RCC 7860 (cell line): ENCODE measurements at places on chromosomes 16 and 17.

GRCh38 chr17:43581130-43581529 is 35.0 kb upstream of the ETV4 start:
- no peak for DNase-seq

- no peak for DNase-seq
Measured at GRCh38 chr17:74245871-74246270, 28.2 kb upstream of the DNAI2 start.

DNA sequence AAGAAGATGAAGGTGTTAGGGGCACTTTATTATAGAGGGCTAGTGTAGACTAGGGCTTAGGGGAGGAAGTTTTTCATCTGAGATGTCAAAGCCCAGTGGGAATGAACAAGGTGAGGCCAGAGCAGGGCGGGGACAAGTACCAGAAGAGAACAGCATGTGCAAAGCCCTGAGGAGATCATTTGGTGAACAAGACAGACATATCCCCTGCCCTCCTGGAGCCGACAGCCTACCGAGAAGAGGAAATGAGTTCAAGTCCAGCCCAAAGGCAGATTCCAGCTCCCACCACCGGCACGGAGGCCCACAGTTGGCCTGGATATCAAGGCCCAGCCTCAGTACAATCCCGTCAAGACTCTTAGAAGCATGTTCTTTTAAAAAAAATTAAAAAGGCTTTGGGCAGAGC is 61.1 kb downstream of the C16orf78 start:
- no peak for DNase-seq

DNA sequence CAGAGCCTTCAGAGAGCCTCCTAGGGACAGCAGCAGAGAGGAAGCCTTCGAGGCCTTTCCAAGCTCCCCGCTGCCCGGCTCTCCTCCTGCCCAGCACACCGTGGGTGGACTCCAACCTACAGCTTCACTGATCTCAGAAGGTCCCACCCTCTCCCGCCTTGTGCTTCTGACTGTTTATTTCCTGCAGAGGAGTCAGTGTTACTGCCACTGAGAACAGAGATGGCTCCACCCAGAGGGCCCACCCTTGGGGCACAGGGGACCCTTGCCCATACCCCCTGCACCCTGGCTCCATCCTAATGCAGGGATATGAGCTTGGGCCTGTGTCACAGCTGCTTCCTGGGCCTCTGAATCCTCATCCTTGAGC is 52.8 kb upstream of the TOB1 start:
- no peak for DNase-seq

DNA sequence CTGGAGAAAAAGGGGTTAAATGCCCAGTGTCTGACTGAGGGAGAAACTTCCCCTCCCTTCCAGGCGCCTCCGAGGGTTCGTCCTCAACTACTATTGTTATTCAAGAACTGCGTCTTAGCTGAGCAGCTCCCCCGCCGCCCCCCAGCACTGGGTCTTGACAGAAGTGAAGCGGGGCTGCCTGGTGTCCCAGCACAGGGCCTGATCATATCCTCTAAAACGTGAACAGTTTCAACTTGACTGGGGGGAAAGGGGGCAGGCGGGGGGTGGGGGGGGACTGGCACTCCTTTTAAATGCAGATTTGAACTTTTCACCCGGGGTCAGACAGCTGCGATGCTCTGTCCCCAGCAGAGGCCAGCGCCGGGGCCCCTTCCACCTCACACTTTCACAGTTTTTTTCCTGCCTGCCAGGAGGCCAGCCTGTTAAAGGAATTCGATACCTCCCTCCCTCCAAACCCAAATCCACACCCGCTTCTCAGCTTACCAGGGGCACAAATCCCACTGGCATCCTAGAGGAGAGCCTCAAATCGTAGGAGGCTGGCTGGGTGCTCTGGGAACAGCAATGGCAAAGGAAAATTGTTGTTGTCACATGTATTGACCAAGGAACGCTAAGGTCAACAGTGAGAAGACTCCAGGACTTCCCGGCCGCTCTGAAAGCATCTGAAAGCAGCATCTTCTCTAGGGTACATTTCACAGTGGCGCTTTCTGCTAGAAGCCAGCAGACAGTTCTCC is 14.5 kb downstream of the ZFHX3 start:
- no peak for DNase-seq
